Activated T-cell treated with anti-CD3 and anti-CD28 coated beads, Interleukin-2, amount 50 U/mL, for 24 hours (primary cell): ENCODE measurements at places on chromosomes 1 and 21.

DNA sequence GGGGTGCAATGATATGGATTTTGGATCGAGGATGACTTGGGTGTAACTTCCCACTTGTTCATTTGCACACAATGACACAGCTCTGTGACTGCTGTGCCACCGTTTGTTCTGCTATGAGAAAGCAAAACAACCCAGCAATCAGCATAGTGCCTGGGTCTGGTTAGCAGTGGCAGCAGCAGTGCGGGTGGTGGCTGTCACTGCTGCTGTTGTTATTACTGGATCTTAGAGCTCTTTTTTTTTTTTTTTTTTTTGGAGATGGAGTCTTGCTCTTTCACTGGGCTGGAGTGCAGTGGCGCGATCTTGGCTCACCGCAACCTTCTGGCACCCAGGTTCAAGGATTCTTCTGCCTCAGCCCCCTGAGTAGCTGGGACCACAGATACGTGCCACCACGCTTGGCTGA is 56.9 kb downstream of the TBCE start:
- DNase-seq, result no peak

DNA sequence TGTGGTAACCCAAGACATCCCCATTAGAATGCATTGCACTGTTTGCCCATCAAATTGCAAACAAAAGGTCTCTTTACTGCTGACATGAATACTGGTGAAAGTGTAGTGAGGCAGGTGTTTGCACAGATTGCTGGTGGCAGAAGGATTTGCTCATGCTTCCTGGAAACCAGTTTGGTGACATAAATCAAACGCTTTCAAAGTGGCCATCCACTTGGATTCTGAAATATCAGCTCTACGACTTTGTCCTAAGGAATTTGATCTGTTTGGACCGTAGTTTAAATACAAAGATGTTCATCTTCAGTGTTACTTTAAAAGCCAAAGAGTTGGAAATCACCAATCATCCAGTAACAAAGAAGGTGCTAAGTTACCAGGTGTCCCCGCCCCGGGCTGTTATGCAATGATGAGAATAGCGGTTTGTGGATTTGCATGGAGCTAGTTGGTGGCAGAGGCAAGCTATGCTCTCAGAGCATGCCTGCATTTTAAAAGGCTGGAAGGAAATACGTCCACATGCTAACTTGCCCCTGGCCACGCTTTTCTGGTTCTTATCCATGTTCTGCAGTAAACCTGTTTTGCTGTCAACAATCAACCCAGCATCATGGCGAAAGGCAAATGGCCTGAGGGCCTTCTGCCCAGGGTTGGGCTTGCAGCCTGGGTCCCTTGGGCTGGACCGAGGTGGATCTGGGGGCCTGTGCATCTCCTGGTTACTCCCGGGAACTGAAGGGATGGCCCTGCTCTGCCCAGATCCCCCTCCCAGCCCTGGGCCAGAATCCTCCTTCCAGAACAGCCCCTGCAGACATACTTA is 49.2 kb downstream of the UMODL1 start:
- DNase-seq, result no peak

DNA sequence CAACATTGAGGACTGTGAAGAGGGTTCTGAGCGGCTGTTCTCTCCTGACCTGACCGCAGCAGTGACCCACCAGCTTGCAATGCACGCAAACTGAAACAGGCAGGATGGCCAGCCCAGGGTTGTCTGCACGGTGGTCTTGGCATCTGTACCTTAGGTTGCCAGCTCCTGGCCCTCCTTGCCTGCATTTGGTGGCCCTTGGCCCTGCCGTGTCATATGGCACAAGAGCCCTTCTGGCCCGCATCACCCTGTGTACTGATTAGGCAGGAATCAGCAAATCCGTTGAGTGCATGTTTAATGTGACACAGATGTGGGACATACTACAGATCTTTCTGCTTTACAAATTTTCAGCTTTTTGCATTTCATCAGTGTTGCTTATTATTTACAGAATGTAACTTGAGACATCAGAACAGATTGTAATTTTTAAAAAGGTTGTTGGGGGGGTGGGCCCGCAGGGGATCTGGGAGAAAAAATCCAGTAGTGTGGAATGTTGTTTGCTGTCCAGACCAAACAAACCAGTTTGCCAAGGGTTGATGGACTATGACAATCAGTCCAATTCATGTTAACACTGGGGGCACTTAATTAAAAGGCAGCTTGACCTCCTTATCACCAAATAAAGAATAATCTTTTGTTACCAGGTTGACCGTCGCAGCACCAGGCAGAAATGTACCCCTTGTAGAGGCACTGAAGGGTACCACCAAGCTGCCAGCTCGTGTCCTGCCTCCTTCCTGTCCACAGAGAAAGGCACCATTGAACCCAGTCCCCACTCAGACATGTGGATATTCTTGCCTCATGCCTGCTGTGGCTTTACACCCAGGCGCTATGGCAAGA is 132.6 kb downstream of the DHRS3 start:
- no peak for DNase-seq

DNA sequence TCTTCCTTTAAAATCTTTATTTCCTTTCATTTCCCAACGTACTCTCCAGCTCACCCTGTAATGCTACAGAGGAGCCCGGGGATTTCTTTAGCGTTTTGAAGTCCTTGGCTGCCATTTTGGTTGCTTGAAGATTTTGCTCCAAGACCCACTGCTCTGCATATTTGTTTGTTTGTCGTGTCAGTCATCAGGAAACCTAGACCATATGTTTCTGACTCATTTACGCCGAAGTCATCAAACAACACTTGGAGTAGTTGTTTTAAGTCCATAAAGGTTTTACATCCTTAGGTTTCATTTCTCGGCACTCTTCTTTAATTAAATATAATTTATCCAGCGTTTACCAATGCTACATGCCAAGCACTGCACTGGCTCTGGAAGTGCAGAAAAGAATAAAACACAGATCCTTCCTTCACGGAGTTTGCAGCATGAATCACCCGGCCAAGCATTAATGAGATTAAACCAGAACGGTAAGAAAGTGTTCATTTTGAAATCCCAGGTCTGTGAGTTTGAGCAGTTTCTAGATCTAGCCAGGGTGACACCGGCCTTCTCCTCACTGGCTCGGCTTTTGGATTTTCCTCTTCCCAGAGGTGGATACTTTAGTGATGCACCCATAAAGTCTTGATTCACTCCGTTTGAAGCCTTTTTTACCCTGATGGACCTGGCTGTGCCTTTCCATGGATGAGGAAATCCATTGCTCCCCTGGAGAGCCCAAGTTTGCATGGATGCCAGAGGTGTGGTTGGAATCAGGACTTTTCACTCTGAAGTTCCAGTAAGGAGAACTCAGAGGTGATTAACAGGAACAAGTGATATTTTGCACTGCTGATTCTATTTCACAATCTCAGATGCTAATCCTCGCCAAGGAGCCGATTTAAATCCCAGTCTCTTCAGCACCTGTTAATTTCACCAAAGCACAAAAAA is 109.3 kb downstream of the KAZN start:
- no peak for DNase-seq

DNA sequence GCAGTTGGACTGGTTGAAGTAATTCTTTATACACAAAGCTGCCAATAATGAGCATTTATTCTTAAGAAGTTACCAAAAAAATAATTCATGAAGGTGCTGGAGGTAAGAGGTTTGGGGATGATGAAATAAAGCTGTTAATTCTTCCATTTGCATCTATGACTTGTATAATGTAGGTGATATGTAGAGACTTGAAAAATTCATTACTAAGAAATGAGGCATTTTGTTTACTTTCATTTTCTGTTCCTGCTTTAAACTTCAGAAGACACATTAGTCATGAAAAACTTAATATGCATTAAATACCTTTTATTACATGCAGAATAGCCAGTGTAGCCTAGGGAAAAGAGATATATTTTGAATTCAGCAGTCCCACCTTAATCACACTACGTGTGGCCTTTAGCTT is 214.2 kb downstream of the SLC44A5 start:
- DNase-seq, result no peak

- no peak for DNase-seq
Measured at GRCh38 chr1:67031121-67031858, 22.7 kb downstream of the SLC35D1 start.

GRCh38 chr1:160107512-160107911 is 8.0 kb upstream of the ATP1A2 start:
- DNase-seq, result no peak

DNA sequence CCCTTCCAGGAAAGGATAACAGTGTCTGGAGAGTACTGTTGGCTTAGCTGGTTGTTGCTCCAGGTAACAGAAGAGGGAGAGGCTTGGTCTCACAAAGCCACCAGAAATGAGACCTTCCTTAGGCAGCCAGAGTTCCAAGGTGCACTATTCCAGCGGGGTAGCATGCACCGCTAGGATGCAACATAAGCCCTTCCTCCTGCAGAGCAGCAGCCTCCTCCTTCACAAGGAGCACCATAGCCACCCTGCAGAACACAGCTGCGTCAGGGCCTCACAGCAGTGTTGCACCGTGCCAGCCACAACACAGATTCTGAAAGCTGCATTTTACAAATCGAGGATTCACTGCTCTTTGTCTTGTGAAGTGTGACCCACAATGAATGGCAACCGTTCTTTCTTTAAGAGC is 142.0 kb downstream of the CLIC6 start:
- no peak for DNase-seq

DNA sequence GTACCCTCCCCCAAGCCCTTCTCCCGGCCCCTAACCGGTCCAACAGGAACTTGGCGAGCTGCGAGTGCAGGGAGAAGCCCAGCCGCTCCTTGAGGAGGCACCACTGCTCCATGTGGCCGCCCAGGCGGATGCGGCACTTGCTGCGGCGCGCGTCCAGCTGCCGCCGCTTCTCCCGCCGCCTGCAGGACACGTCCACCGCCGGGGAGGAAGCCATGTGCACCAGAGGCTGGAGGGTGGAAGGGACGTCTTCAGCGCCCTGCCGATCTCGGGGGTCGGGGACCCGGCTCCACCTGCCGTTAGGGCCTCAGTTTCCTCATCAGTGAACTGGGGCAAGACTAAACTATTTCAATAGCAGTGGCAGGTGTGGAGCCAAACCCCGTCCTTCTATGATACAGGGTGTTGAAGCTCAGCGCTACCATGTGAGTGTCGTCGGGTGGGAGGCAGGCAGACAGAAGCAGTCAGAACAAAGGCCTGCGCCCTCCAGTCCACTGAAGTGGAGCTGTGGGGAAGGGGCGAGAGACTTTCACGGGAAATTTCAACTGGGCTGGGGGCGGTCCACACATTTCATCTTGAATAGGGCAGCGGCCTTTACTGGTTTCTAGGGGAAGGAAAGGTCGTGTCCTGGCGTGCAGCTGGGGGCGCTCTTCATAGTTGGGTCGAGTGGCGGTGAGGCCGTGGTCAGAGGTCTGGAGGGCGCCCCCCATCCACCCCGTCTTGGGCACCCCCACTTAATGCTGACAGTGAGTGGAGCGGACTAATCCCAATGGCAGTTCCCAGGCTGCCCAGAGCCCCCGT is 592 bp downstream of the ZNF692 start:
- peak; percentile 75 for DNase-seq

- DNase-seq, result no peak
Measured at GRCh38 chr1:154441241-154441888, 36.2 kb downstream of the IL6R start.

- DNase-seq, result no peak
Measured at GRCh38 chr1:55402142-55402541, 187.0 kb upstream of the USP24 start.

GRCh38 chr1:232038706-232039677 is 412.4 kb downstream of the DISC1 start:
- DNase-seq, result no peak

DNA sequence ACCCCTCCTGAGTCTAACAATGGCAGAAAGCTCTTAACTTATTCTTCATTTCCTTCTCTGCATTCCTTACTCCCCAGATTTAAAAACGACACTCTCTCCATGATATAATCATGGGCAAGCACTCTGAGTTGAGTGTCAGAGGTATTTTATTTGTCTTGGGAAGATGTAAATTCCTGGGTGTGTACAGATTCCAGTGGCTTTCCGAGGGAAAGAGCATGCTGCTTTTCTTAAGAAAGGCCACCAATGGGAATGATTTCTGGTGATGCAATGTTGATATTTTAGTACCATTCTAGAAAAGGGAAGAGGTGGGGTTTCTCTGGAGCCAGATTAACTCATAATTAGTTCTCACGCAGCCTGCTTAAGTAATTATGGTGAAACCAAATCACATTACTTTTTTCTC is 47.8 kb upstream of the BTG3 start:
- no peak for DNase-seq

- DNase-seq, result no peak
Measured at GRCh38 chr1:94865360-94865759, 45.2 kb downstream of the SLC44A3 start.

DNA sequence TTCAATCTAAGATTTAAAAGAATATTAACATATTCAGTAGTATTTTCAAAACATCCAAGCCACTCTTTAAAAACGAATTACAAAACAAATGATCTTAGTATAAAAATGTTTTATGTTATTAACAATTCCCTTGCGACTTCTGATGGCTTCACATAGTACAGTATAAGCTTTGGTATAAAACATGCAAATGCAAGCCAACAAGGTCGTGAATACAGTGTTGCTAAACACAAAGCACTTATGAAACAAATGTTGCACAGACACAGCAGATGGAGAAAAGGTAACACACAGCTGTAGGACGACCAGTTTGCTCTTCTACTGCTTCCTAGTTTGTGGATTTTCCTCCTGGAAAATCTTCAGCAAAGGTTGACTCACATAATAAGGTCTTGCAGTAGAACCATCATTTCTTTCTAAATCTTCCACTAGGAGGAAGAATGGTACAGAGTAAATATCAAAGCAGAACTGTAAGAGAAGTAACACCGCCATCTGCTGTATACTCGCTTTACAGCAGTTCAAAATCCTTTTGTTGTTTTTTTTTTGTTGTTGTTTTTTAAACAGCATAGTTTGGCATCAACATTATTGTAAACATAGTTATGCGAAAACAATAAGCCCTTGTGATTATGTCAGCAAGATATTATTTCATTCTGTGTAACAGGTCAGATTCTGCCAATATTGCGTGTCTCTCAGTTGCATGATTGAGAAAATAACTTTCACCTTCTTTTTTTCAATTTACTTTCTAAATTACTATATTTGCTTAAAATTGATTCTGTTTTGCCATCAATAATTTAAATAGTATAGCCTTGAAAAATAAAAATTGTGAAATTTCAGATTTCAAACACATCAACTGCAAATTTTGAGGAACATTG is 69.5 kb downstream of the LHX8 start:
- DNase-seq, result no peak

DNA sequence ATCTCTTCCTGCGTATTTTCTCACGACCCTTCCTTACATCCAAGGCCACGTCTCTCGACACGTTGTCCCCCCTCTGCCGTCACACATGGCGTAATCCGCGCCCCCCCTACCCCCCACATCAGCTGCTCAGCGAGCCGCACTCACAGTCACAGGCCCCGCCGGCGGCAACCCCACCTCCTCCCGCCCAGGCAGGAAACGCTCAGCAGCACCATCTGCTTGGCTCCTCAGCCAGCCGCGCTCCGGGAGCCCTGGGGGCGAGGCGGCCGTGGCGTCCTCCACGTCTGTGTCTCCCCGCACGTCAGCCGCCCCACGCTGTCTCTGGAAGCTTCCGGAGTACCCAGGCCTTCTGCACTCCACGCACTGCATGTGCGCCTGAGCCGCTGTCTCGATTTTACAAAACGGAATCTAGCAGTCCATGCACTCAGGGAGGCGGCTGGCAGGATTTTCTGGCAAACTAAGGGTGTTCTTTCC is 64.6 kb downstream of the SIK1 start:
- peak; percentile 78 for DNase-seq

- no peak for DNase-seq
Measured at GRCh38 chr21:22374218-22374969, 1376.2 kb downstream of the NCAM2 start.

- DNase-seq, result no peak
Measured at GRCh38 chr1:237851210-237851845, 39.4 kb downstream of the ZP4 start.
